ENCODE measurements at places on chromosomes 2 and 18. TPM values are rescaled to one million over a fixed set of nuclear protein-coding genes. Genes with fewer than 3 reads are reported as not detected.

GRCh38 chr2:68768461-68768860, 33.9 kb downstream of the ARHGAP25 start:
- no peak for DNase-seq
- H3K4me3 ChIP-seq = no peak overlapping the region
- no peaks in the 10 kb centered on the region for H3K27me3 ChIP-seq
- H3K4me1 ChIP-seq = no peaks in the 10 kb centered on the region
- no peak overlapping the region for H3K27ac ChIP-seq
- H3K36me3 ChIP-seq = no peaks in the 10 kb centered on the region

DNA sequence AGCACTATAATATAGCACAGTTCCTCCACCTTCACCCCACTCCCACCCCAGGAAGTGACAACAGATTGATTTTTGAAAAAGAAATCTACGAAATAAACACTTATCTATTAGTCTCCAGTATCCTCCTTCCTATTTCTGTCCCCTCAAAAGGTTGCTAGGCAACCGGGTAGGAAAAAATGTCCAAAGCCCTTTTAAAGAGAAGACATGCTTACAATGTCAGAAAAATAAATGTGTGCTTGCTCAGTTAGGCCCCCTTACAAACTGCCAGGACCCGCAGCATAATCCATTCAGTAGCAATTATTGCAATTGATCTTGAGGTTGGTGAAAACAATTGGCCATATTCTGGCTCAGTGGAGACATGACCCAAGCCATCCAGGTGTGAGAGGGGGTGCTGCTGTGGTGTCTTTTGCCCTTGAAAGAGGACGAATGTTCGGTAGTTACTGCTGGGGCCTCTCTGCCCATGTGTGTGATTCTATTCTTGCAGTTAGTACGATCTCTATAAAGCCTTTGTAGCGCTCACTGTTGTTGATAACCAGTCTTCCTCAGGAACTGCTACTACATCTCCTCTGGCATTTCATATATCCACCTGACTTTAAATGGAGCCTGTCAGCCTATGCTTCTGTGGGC, 144.3 kb downstream of the MYO3B start:
- no peaks in the 10 kb centered on the region for H3K27me3 ChIP-seq
- no peak overlapping the region for H3K4me3 ChIP-seq
- no peaks in the 10 kb centered on the region for H3K36me3 ChIP-seq
- no peak overlapping the region for H3K27ac ChIP-seq

DNA sequence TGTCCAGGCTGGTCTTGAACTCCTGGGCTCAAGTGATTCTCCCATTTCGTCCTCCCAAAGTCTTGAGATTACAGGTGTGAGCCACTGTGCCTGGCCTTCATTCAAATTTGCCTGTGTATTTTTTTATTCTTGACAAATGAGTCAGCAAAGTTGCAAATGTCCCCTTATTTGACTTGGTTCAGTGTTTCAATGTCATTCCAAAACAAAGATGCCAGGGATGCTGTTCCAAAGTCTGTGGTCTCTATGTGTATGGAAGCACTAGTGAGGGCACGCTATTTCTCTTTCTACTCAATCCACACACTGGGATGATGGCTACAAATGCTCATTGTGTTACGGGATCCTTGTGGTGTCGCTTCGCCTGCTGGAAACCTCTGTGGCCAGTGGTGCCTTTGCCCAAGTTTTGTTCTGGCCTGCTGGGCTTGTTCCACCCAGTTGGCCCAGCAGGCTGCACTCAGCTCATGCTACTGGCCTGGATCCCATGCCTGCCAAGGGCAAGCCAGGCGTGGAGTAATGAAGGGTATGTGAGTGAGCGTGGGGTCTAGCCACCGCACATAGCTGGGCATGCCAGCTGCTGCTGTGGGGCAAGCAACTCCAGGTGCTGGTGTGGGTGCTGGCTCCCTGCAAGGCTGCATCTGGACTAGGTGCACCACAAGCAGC, 35.6 kb downstream of the FBXO48 start:
- H3K36me3 ChIP-seq = no peaks in the 10 kb centered on the region
- no peak overlapping the region for H3K27ac ChIP-seq
- no peak overlapping the region for H3K4me3 ChIP-seq
- no peaks in the 10 kb centered on the region for H3K27me3 ChIP-seq

DNA sequence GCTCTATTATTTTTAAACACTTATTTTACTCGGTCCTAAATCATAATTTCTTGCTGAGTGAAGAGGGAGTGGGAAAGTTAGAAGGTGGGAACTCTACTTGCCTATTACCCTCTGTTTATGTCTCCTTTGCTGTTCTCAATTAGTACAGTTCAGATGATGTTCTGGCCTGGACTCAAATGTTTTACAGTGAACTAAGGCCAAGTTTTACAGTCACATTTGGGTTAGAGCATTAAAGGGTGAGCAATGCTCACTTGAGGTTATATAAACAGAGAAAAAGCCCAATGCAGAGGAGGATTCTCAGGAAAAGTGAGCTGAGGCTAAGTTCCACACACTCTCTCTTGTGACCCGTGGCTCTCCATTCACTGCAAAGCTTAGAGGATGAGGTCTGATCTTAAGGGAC, 52.4 kb downstream of the ITSN2 start:
- H3K36me3 ChIP-seq = peaks cover 3% of the 10 kb centered on the region
- no peak for DNase-seq
- H3K4me3 ChIP-seq = no peak overlapping the region
- no peak overlapping the region for H3K27ac ChIP-seq
- H3K4me1 ChIP-seq = no peaks in the 10 kb centered on the region
- H3K27me3 ChIP-seq = no peaks in the 10 kb centered on the region

GRCh38 chr2:224042191-224042696, 3.2 kb upstream of the SERPINE2 start:
- no peak overlapping the region for H3K27ac ChIP-seq
- peaks cover 7% of the 10 kb centered on the region for H3K4me1 ChIP-seq
- H3K36me3 ChIP-seq = no peaks in the 10 kb centered on the region
- no peak for DNase-seq
- peaks cover 6% of the 10 kb centered on the region for H3K27me3 ChIP-seq
- no peak overlapping the region for H3K4me3 ChIP-seq

GRCh38 chr18:65133610-65134009, 617.2 kb upstream of the CDH7 start:
- H3K27me3 ChIP-seq = no peaks in the 10 kb centered on the region
- H3K4me3 ChIP-seq = no peak overlapping the region
- H3K4me1 ChIP-seq = no peaks in the 10 kb centered on the region

The NTSR2 gene
- not detected for total RNA-seq

The ZNF638 gene
- total RNA-seq = 133 TPM

The HOXD12 gene
- total RNA-seq = not detected

Measured in Caco-2 (cell line).